ENCODE measurements at places on chromosomes 4 and X. TPM values are rescaled to one million over a fixed set of nuclear protein-coding genes. Genes with fewer than 3 reads are reported as not detected.

The CCDC158 gene
- 0.68 TPM for total RNA-seq

The ODAPH gene
- total RNA-seq: not detected

The GPR119 gene
- not detected for total RNA-seq

The SLITRK4 gene
- total RNA-seq: 7.5 TPM

The SCML1 gene
- total RNA-seq: 10.4 TPM
